ENCODE measurements at places on chromosomes 2 and 18. TPM values are rescaled to one million over a fixed set of nuclear protein-coding genes. Genes with fewer than 3 reads are reported as not detected.

Gene GPC1
- 79.1 TPM for total RNA-seq

Gene PEX13
- total RNA-seq, result 19.8 TPM

Gene VWA3B
- 0.47 TPM for total RNA-seq

Gene COLEC11
- 0.15 TPM for total RNA-seq

Gene TRIP12
- total RNA-seq, result 175 TPM

Gene PAX8
- 4.4 TPM for total RNA-seq

Gene ANO7
- 0.84 TPM for total RNA-seq

Gene SMCHD1
- total RNA-seq, result 48.6 TPM

Gene SEPTIN10
- 113 TPM for total RNA-seq

Gene DYSF
- total RNA-seq, result 0.89 TPM

Gene ANKRD30BL
- total RNA-seq, result not detected

Gene GALNT13
- total RNA-seq, result 0.44 TPM

Gene B3GNT7
- 6.1 TPM for total RNA-seq

Gene ATP6V1B1
- 0.74 TPM for total RNA-seq

Gene POTEC
- total RNA-seq, result not detected

Gene MBD2
- total RNA-seq, result 79.1 TPM

Gene SP110
- 8.5 TPM for total RNA-seq

Gene REL
- total RNA-seq, result 10.2 TPM

Gene SOX11
- 0.02 TPM for total RNA-seq

Gene SOWAHC
- total RNA-seq, result 16.6 TPM

Gene ERMN
- total RNA-seq, result not detected

Gene ALPI
- not detected for total RNA-seq

Gene UGT1A8
- total RNA-seq, result not detected

Gene TDRD15
- not detected for total RNA-seq

Gene POTEJ
- not detected for total RNA-seq

Gene INPP1
- total RNA-seq, result 19.6 TPM

Gene DNAJC5G
- 2.5 TPM for total RNA-seq

Gene FAM98A
- 42.9 TPM for total RNA-seq

Gene PPP1R1C
- total RNA-seq, result 17.8 TPM

Gene GAREM2
- 13.3 TPM for total RNA-seq

Gene CKAP2L
- 27.5 TPM for total RNA-seq

Gene EML6
- total RNA-seq, result 6.6 TPM

Gene ATOH8
- 0.74 TPM for total RNA-seq

Gene CHMP1B
- 30.3 TPM for total RNA-seq

Gene SUCLG1
- 56.3 TPM for total RNA-seq

Gene CABYR
- total RNA-seq, result not detected

Gene ANKRD30B
- not detected for total RNA-seq

Gene SLC9A4
- total RNA-seq, result 0.07 TPM

Gene TSPYL6
- not detected for total RNA-seq

Gene RUFY4
- total RNA-seq, result 0.27 TPM

Gene NYAP2
- total RNA-seq, result not detected

Gene UGT1A5
- not detected for total RNA-seq

Gene ERBB4
- total RNA-seq, result 0.10 TPM
